ENCODE measurements at places on chromosomes 5 and 9.

DNA sequence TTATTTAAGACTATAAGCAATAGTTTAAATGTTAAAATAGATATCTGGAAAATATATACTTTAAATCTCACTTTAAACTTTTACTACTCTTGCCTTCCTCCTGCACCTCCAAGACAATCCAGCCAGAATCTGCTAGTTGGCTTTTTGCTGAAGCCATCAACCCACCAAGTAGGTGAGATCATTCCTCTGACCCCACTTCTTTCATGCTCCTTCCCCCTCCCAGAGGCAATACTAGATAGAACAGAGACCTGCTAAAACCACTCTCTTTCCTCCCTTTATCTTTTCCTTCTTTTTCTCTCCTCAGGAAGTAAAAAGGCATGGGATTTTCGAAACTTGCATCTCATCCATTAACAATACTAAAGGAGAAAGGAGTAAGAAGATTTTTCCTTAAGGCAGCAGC is 30.1 kb upstream of the CAMK4 start:
- no peak for DNase-seq

GRCh38 chr9:121296213-121297127 is 28.5 kb downstream of the GSN start:
- no peak for DNase-seq

GRCh38 chr5:171152382-171152781 is 156.7 kb upstream of the TLX3 start:
- peak; percentile 32 for DNase-seq

- DNase-seq = peak; percentile 21
Measured at GRCh38 chr9:72871685-72872084, 81.2 kb downstream of the ALDH1A1 start.

GRCh38 chr5:74196233-74196632 is 444.3 kb downstream of the ENC1 start:
- DNase-seq = no peak

DNA sequence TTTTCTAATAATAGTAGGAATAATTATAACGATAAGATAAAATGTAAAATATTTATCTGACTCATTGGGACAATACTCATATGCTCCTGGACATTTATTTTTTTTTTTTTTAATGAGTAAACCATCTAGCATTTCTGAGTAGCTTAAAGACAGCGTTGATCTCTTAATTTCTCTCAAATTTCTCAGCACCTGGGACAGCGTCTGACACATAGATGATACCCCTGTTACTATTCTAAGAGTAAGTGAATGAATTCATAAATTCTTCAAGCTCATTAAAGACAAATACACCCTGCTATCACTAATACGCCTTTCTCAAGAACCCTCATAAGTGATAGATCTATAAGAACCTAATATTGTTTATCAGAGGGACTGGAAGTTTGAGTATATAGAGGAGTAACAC is 12.0 kb upstream of the HTR4 start:
- DNase-seq = no peak
